ENCODE measurements at places on chromosomes 11 and 22. TPM values are rescaled to one million over a fixed set of nuclear protein-coding genes. Genes with fewer than 3 reads are reported as not detected.

DNA sequence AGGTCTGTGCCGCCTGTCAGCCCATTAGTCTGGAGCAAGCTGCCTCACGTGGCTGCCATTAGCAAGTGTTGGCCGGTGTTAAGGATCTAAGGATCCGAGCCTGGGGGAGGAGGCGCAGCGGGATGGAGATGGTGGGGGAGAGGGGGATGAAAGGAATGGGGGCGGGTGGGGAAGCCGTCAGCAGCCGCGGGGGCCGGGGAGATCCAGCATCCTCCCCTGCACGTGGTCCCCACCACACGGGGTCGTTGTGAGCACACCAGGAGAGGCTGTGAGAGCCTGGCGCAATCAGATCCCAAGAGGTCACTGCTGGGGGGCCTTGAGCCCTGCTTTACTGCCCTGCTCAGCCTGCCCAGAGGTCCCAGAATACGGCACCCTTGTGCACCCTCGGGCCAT, 7.3 kb downstream of the CABP7 start:
- no peak for DNase-seq

- DNase-seq: no peak
These were observed 447.1 kb downstream of the TBC1D22A start for GRCh38 chr22:47209547-47210023.

DNA sequence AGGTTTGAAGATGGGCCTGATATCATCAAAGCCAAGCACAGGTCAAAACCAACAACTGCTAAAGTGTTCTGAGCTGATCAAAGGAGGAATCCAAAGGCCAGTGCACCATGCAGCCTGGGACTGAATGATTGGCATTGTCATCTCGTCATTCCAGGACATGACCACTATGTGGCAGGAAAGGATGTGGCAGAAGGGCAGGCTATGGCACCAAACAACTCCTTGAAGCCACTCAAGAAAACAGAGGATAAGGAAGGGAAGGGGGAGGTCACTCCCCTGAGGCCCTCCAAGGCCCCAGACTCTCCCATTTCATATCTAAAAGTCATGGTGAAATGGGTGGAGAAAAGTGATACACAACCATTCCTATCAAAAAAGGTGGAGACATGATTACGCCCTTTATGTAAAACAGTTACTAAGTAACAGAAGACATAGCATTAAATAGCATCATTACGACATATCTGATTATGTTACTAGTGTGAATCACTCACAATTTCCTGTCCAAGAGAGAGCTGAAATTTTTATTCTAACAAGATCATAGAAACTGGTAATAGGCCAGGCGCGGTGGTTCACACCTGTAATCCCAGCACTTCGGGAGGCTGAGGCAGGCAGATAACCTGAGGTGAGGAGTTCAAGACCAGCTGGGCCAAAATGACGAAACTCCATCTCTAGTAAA, 49.3 kb downstream of the AHNAK start:
- DNase-seq: peak; percentile 75

DNA sequence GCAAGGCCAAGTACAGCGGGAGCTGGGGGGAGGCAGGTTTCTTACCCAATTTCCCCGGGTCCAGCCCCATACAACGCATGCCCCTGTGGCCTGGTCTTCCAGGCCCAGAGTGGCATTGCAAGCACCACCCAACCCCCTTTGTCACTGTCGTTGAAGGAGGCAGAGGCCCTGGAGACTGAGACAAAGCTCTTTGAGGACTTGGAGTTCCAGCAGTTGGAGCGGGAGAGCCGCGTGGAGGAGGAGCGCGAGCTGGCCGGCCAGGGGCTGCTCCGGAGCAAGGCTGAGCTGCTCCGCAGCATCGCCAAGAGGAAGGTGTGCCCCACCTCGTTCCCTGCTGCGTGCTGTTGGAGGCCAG, 27.8 kb downstream of the PHLDB1 start:
- no peak for DNase-seq

DNA sequence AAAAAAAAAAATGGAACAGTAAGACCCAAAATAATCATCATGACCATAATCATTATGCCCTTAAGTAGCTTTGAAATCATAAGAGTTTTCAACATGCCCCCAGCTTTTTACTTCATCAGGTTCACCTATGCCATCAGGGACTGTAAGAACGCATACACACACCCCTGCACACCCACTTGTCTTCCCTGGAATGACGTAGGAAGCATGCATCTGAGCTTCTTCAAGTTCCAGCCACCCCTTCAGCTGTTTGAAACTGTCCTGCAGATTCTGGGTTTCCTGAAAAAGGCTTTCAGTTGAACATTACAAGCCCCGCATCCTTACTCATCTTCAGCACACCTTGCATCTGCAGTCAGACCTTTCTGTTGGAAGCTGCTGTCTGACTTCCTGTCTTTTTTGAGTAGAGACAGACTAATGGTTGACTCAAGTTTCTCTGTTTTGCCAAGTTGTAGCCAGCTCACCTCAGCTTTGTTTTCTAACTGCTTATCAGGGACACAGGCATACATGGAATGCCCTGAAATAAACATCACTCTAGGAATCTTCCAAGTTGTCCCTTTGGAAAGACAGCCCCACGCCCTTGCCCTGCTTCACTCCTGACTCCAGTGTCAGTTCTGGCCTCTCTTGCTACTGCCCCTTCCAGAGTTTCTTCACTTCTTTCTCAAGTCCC, 37.0 kb downstream of the ARHGAP1 start:
- no peak for DNase-seq

DNA sequence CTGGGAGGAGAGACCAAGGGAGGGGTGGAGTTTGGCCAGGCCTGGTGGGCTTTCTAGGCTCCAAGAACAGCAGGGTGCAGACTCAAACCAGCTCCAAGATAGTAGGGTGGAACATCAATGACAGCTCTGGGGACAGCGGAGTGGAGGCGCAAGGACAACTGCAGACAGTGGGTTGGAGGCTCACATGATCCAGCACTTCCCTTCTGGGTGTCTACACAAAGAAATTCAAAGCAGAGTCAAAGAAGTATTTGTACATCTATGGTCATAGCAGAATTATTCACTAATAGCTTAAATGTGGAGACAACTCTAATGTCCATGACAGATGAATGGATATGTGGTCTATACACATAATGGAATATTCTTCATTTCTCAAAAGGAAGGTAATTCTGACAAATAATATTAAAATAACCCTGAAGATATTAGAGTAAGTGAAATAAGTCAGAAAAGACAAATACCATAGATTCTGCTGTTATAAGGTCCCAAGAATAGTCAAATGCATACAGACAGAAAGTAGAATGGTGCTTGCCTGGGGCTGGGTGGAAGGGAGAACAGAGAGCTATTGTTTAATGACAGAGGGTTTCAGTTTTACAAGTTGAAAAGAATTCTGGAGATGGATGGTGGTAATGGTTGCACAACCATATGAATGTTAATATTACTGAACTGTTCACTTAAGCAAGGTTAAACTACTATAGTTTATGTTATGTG, 5.5 kb upstream of the GAB4 start:
- no peak for DNase-seq

DNA sequence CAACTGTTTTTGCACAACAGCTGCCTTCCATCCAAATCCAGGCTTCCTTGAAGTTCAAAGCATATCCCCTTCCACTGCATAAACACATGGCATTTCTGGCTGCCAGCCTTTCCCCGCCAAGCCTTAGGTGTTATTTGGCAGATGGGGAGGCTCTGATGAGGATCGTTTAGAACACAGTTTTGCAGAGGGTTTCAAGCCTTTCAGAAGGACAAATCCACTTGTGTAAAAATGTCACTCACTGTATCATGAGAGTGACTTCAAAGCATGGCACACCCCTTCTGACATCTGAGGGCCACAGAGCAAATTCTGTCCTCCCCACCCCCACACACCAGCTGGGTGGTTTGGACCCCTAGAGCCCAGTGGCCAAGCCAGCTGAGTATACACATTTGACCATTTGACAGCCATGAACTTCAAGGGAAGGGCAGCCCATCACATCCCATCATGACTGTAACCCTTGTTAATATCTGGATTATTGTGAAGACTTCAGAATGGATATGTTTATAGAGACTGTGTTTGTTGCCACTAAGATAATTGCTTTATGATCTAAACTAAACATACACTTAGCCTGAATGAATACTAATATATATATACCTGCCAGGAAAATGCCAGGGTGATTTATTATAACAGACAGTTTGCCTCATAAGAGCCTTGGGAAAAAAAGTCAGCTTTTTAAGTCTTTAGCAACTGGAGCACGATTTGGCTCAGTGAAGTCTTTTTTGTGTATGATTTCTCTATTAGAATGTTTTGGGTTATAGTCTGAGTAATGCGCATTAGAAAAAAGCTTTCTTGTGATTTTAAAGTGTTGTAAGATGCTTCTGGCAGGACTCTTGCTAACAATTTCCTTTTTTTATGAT, 31.9 kb downstream of the FBLN1 start:
- DNase-seq: no peak

GRCh38 chr11:125625225-125625629, 264 bp downstream of the CHEK1 start:
- no peak for DNase-seq

DNA sequence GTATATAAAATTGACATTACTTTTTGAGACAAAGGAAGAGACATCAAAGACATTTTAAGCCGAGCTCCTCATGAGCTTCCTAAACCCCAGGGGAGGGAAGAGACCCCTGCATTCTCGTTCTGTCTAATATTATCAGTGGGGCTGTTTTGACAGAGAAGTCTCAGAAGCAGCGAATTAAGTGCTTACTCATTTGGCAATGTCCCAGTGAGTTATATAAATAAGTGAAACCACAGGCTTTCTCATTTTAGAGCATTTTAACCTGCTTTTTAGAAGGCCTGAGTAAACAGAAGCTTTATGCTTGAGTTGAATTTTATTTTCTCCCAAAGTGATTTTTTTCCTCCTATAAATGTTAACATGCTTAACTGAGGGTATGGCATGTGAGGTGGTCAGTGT, 23.2 kb upstream of the C1QTNF4 start:
- peak; percentile 37 for DNase-seq

GRCh38 chr11:76559346-76559745, 111.2 kb downstream of the LRRC32 start:
- no peak for DNase-seq

GRCh38 chr11:35016916-35017315, 100.5 kb downstream of the PDHX start:
- DNase-seq: no peak

GRCh38 chr22:30188911-30189310, 57.6 kb downstream of the LIF start:
- DNase-seq: no peak

DNA sequence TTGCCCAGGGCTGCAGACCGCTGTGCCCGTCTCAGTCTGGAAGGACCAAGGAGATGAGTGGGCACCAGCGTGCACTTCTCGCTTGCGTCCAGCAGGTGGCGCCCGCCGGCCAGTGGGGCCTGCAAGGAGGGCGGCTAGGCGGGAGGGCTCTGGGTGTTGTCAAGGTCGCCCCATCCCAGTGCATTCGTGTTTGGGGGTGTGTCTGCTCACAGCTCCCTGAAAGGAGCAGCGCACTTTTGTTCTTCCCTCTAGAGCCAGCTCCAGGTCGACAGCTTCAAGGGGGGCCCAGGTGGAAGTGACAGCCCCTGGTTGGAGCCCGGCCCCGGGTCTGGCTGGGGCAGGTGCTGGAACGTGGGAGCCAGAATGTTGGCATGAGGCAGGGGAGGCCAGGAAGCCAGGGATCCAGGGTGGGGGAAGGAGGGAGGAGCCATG, 23.4 kb upstream of the MPPED1 start:
- DNase-seq: peak; percentile 53

DNA sequence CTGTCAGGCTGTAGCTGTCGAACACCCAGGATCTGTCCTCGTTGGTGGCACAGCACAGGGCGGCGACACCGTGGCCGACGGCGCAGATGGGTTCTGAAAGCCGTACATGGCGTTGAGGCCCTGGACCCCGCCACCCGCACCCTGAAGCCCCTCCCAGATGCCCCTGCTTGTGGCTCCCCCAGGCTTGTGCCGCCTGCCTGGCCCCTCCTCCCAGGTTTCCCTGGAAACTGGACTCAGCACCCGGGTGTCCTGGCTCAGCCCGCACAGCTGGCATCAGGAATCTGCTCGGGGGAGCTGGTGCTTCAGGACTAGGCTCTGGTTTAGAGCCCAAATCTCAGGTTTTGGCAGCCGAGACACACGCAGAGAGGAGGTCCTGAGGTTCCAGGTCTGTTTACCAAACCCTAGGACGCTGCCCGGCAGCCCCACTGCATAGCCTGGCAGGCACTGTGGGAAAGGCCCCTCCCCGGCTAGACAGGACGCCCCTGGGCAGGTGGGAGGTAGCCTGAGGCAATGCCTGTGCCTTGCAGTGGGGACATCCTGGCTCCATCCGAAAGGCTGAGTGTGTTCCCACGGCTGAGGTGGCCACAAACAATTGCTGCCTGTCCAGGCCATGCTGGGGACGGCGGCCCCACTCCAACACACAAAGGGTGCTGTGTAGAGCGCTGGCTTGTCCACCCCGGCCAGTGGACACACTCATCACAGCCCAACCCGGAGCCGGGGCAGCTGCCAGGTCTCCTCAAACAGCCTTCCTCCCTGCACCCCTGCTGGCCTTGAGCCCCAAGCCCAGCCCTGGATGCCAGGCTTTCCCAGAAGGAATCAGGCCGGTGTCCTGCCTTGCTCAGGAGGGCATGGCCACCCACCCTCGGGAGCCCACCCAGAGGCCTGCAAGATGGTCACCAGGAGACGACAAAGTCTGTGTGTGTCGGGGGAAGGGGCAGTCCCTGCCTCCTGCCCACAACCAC, 4.6 kb downstream of the GATD1 start:
- no peak for DNase-seq

- DNase-seq: no peak
These were observed 61.2 kb downstream of the GRAMD1B start for GRCh38 chr11:123491241-123491640.

DNA sequence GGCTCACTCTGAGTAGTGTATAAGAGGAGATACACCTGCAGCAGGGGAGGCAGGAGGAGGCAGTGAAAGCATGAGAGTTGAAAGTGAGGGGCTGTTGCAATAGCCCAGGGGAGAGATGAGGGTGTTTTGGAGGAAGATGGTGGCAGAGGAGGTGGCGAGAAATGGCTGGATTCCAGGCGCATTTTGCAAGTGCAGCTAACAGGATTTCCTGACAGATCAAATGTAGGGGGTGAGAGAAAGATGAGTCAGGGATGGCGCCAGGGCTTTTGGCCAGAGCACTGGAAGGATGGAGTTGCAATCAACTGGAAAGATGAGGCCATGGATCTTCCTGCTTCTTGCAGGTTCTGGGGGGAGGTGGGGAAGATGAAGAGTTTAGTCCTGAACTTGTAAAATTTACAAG, 16.8 kb upstream of the TSPAN18 start:
- no peak for DNase-seq

The NEU3 gene
- total RNA-seq: 7.9 TPM

The SCGB1D4 gene
- total RNA-seq: not detected

The TMEM80 gene
- 24.8 TPM for total RNA-seq

The APOL1 gene
- total RNA-seq: 6.2 TPM

The SVIP gene
- 10.8 TPM for total RNA-seq

The NRXN2 gene
- 0.31 TPM for total RNA-seq

The APOL5 gene
- total RNA-seq: not detected

The PDGFB gene
- total RNA-seq: not detected

The HRAS gene
- total RNA-seq: 118 TPM

The PRR33 gene
- total RNA-seq: not detected

Measured in HFFc6 (cell line).